ENCODE measurements at places on chromosomes 3 and 15.

DNA sequence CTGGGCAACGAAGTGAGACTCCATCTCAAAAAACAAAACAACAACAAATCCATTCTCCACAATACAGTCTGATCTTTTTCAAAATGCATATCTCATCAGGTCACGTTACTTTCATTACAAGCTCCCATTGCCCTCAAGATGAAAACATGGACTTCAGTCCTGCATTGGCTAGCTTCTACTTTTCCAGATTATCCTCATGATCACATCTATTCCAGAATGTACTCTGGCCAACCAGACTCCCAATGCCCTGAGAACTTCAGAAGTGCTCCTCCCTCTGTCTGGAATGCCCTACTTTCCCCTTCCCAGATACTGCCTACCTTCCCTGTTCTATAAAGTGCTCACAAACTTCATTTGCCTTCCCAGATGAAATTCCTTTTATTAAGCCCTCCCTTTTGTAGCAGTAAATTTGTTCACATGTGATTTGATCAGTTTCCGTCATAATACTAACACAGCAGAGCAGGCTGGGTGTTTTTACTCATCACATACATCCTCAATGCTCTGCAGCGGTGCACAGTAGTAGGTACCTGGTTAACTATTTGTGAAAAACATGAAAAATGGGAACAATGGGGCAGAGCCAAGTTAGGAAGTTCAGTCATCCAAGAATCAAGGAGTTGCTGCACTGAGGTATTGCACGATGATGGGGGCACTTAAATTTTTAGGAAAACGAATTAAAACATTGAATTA lies 5.3 kb downstream of the RPL22L1 start:
- no peak for DNase-seq

- no peak for DNase-seq
Observed at GRCh38 chr3:16825617-16826204, 59.0 kb upstream of the PLCL2 start.

- DNase-seq = no peak
Observed at GRCh38 chr3:67311440-67311839, 313.3 kb downstream of the KBTBD8 start.

DNA sequence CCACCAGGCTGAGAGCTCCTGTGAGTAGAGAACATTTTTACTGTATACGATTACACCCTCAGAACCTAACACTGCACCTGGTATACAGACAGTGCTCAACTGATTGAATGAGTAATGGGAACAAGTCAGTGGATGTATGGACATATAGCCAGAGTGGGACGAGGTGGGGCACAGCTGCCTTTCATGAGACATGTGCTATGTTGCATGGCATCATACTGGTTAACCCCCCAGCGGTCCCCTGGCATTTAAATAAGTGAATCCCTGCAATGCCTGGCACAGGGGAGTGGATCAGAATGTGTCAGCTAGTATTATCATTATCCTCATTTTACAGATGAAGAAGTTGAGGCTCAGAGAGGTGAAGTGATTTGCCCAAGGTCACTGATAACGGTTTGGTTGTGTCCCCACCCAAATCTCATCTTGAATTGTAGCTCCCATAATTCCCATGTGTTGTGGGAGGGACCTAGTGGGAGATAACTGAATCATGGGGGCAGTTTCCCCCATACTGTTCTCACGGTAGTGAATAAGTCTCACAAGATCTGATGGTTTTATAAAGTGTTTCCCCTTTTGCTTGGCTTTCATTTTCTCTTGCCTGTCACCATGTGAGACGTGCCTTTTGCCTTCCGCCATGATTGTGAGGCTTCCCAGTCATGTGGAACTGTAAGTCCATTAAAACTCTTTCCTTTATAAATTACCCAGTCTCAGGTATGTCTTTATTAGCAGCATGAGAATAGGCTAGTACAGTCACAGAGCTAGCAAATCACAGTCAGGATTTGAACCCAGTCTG lies 56.0 kb upstream of the ATP2B2 start:
- no peak for DNase-seq

DNA sequence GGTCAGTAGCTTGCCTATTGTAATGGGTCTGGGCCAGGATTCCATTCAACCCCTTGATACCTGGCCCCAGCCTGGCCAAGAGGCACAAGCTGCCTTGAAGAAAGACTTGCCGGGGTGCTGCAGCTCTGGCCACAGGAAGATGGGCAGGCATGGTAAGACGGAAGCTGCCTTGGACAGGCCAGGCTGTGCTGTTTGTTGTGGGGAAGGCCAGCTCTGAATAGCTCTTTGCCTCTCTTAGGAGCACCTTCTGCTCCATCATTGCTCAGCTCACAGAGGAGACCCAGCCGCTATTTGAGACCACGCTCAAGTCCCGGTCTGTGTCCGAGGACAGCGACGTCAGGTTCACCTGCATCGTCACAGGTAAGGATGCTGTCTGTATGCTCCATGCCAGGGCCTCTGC lies 10.1 kb downstream of the ALPK3 start:
- DNase-seq = no peak

- no peak for DNase-seq
Observed at GRCh38 chr3:134406331-134407238, 32.3 kb upstream of the AMOTL2 start.

- peak; percentile 67 for DNase-seq
Observed at GRCh38 chr3:42880601-42881451, 5.1 kb upstream of the CYP8B1 start.

DNA sequence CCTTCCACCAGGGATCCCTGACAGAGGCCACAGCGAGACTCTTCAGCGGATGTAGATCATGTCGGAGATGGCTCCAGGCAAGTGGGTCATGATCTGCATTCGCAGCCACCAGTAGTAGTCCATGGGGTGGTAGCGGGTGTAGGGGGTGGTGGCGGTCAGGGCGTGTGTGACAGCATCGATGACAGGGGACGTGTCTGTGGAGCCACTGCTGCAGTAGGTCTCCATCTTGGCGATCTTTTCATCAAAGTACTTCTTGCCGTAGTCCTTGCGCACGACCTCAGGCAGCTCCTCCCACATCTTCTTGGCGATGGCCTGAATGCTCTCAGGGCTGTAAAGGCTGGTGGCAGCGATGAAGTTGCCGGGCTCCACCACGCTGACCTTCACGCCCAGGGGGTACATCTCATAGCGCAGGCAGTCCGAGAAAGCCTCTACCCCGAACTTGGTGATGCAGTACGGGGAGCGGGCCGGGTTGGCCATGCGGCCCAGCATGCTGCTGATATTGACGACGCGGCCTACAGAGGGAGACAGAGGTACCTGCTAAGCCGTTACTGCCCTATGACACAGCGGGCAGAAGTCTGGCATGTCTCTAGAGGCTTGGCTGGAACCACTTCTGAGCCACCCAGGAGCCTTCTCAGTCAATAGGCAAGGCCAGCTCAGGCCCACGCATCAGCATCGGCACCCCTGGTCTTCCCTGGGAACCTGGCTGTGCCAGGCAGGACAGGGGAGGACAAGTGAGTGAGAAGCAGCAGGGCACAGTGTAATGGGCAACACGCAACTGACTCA lies 43.7 kb downstream of the BDH1 start:
- DNase-seq = no peak

DNA sequence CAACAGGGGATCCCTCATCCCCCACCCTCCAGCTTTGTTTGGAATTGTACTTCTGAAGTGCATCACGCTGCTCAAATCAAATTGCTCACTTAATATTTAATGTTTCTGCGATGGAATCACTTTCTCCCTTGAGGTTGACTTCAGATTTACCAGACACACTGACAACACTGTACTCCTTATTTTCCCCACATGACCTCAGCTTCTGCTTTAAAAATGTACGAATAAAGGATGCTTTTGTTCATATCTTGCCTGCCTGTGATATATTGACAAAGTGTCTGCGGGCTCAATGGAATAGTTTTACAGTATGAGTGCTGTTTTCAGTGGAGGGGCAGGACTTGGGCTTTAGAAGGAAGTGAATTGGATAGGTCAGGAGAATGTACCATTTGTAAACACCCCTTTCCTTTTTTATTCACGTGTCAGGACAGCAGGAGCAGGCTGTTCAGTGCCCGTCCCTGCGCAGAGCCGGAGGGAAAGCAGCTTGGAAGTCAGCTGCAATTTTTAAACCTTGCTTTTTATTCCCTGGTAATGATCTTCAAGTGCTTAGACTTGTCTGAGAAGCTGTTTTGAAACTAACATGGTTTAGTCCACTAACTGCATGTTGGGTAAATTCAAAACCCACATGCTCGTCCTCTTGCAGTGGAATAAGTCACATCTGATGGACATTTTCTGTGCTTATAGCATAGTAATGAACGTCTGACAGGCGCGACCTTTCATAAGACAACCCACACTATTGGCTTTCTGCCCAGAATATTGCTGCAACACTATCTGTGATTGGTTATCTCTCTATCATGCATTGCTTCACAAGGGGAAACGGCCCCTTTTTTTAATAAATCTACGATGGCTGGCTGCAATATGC lies 29.9 kb downstream of the MBNL1 start:
- peak; percentile 98 for DNase-seq

DNA sequence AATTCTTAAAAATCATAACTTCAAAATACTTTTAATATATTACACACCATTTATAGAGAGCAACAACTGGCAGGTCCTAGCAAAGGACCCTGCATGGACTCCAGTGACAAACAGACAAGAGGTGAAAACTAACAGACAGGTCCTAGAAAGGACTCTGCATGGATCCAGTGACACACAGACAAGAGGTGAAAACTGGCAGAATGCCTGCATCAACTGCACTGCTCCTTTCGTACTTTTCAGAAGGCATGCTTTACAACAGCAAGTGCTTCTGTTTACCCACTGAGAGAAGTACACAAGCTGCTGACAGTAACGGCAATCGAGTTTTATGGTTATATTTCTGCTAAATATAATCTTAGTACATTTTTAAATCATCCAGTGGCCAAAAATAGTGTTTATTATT lies 24.3 kb upstream of the GP5 start:
- no peak for DNase-seq

DNA sequence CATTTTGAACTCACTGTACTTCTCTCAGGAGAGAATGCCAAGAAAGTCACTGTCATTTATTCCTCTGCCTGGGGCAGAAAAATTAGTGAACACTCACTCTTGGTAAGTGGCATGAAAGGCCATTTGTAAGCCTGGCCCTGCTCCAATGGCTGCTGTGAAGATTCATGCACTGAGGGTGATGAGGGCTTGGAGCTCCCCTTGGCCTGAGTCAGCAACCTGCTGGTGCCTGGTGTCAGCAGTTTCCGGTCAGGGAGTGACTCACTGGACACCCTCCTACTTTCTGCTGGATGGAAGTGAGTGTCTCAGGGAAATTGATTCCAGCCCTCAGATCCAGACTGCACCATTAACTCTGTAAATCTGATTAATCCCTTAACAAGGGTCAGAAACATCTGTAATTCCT lies 37.6 kb downstream of the TRA2B start:
- peak; percentile 95 for DNase-seq

GRCh38 chr15:60381148-60381788 lies 16.5 kb downstream of the ANXA2 start:
- DNase-seq = peak; percentile 17

DNA sequence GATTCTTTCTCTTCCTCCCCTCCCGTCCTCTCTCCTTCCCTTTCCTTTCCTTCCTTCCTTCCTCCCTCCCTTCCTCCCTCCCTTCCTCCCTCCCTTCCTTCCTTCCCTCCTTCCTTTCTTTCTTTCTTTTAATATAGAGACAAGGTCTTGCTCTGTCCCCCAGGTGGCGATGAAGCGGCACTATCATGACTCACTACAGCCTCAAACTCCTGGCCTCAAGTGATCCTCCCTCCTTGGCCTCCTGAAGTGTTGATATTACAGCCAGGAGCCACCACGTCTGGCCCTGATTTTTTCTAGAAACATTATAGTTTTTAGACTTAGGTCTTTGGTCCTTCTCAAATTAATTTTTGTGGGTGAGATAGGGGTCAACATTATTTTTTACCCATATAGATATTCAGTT lies 15.5 kb downstream of the GRM2 start:
- DNase-seq = no peak

DNA sequence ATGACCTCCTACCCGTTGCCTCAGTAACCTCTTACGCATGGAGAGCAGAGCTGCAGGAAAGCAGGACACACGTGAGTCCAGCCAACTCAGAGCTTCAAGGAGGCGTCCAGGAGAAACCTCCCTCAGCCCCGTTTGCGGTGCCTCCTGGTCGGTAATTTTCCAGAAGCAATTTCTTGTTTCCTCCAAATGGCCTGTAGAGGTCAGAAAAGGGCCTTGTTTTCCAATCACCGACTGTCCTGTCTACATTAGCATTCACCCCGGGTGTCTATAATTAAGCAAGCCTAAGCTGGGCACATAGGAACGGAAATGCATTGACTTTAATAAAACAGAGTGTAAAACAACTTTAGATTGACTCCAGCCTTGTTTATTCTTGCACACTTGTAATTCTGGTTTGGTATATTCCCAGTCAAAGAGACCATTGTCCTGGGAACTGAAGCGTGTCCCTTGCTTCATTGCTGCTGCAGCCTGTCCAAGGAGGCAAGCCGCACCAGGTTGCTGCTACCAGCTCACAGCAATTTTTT lies 836.2 kb downstream of the AGBL1 start:
- DNase-seq = peak; percentile 37

DNA sequence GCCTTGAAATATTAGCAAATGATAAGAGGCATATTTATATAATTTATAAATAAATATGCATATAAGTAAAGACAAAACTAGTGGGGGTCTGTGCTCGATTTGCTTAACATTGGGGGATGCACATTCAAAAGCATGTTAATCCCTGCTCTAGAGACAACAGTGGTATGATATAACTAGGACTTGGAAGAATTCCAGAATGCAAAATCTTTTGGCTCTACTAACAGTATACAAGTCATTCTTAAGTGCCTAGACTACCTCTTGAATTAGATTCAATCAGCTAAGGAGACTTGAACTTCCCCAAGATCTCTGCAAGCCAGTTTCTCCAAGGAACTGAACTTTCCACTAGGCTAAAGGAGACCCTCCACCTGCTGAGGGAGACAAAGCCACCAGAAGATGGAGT lies 282.7 kb upstream of the RORA start:
- DNase-seq = no peak

- DNase-seq = no peak
Observed at GRCh38 chr15:84761607-84762131, 13.3 kb downstream of the ZNF592 start.

DNA sequence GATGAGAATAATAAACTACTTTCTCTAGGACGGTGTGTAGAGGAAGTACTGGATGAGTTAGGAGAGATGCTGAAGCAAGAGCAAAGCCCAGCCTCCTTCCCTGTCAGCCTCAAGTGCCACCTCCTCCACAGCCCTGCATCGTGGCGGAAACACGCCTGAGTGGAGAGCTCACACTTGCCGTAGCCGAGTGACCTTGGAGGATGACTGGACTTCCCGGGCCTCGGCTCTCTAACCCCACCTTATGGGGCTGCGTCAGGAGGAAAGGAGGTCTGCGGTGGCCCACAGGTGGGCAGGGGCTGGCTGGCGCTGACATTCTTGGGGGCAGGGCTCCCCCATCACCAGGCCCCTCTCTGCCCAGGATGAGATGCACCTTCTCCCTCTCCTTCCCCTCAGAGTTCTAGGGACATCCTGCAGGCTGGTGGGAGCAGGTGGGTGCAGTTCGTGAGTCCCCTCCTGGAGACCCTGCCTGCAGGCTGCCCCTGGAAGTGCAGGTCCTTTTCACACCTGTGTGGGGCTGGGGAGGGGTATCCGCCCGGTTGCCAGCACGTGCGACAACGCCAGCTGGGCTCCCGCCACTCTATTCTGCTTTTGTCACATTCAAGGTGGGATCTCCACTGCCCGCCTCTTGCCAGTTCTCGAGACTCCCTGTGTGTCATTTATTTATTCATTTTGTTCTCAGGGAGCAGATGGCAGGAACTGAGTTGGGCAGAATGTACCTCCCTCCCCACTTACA lies 175.2 kb downstream of the MEGF11 start:
- no peak for DNase-seq

- no peak for DNase-seq
Observed at GRCh38 chr15:44719293-44719999, 8.1 kb downstream of the B2M start.

- DNase-seq = peak; percentile 11
Observed at GRCh38 chr3:79766496-79767193, 1.2 kb downstream of the ROBO1 start.

- peak; percentile 93 for DNase-seq
Observed at GRCh38 chr15:80588801-80589200, 106.3 kb upstream of the ABHD17C start.
